ENCODE measurements at places on chromosomes 12 and 14. TPM values are rescaled to one million over a fixed set of nuclear protein-coding genes. Genes with fewer than 3 reads are reported as not detected.

GRCh38 chr12:117347588-117347987 lies 13.8 kb downstream of the NOS1 start:
- DNase-seq: no peak

DNA sequence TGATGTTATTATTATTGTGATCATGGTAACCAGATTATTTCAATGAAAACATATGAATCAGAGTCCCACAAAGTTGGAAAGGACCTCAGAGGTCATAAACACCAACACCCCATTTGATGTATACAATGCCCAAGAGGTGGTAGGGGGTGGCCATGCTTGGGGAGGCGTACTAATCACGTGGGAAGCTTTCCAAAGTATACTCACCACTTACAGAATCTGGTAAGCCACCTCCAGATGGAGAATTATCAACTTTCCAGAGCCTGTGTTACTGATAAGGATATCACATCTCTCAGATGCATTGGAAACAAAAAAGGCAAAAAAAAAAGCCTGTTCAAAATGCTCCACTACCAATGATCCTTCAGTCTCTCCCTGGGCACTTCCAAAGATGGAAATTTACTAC lies 8.4 kb downstream of the DAD1 start:
- DNase-seq: no peak

GRCh38 chr12:76878099-76878898 lies 520 bp downstream of the CSRP2 start:
- DNase-seq: peak; percentile 27

DNA sequence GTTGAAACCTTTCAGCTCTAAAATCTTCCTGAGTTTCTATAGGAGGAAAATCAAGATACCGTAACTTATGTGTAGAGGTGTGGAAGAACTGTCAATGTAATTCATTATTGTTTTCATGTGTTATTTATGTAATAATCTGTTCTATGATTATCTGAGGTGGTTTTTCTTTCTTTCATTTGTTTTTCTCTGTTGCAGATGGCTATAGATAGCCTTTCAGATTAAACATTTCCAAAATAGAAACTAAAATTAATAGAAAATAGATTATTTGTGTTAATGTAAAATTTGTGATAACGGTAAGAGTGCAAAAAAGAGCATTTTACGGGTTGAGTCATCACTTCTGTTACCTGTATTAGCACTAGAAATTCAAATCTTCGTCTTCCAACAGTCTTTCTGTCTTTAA lies 128.8 kb downstream of the SYNE2 start:
- no peak for DNase-seq

- DNase-seq: peak; percentile 21
These were observed 64.9 kb upstream of the STRN3 start for GRCh38 chr14:31090883-31091764.

DNA sequence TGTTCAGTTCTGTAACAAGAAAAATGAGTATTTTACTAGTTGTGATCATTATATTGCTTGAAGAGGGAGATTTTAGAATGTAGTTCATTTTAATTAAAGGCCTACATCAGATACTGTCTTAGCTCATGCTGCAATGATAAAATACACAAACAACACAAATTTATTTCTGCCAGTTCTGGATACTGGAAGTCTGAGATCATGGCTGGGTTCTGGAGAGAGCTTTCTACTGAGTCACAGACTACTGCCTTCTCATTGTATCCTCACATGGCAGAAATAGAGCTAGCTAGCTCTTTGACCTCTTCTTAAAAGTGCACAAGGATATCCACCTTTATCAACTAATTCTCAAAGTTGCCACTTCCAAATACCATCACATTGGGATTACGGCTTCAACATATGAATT lies 53.8 kb downstream of the MIS18BP1 start:
- DNase-seq: no peak

DNA sequence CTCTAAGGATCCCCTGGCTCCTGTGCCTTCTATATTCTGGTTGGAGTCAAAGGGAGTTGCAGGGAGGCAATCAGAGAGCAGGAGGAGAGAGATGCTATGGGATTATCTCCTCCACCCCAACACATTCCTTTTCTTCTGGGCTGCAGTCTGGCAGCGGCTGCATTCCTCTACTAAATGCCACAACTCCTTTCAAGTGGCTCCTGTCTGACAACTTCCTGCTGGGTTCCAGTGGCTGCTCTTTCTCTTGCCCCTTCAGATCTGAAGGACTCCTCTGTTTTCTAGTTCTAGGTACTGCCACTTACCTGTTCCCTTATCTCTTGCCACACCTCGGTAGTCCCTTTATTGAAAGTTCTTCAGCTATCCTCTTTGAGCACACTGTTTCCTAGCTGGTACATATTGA lies 425.0 kb downstream of the SNAPC1 start:
- no peak for DNase-seq

GRCh38 chr12:70032076-70032475 lies 207.0 kb downstream of the MYRFL start:
- no peak for DNase-seq

DNA sequence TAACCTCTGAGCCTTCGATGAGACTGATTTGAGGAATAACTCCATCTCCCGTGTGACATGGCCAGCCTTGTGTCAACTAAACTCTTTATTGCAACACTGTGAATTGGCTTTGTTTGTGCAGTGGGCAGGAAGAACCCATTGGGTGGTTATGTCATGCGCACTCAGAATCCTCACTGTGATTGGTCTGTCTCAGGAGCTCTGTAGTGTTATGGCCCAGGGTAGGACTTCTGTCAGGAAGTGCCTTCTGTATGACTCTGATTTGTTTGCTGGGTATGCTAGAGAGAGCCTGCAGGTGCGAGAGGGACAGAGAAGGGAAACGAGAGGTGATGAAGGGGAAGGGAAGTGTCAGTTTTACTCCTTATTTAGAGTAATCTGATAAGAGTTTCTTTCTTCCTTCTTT lies 71.5 kb upstream of the DCD start:
- DNase-seq: no peak

Gene TAS2R30
- not detected for total RNA-seq

DNA sequence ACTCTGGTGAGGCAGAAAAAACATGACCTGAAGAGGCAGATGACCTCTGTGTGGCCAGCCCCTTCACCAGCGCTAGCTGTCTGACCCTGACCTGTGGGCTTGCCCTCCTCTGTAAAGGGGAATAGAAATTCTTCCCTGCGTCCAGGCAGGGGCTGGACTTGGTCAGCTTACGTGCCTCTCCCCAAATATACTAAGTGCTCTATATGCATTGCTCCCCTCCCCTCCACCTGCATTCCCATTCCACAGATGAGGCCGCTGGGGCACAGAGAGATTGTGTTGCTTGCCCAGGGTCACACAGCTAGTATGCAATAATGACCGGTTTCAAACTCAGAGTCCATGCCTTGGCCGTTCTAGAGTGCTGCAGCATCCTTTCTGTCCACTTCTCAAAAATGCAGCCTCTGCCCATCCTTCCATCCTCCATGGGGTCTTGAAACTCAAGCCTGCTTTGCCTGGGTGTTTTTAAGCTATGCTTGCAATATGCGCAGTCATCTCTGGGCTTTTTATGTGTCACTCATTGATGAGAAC lies 303.9 kb downstream of the CACNA1C start:
- DNase-seq: no peak

DNA sequence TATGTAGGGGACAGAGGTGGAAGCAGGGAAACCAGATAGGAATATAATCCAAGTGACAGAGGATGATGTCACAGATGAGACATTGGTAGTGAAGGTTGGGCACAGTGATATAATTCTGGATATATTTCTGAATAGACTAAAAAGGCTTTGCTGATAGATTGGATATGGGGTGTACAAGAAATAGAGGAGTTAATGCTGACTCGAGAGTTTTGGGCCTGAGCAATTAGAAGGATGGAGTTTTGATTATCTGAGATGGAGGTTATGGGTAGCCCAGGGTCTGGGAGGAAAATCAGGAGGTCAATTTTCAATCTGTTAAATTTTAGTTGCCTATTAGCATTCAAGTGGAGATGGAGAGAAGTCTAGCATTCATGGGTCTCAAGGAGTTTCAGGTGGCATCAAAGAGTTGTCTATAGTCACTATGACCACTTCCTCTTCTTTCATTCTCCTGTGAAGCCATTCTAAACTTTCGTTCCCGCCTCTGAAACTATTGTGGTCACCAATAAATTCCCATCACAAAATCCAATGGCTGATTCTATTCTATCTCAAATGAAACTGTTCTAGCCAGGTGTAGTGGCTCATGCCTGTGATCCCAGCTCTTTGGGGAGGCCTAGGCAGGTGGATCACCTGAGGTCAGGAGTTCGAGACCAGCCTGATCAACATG lies 10.6 kb upstream of the ANO6 start:
- DNase-seq: no peak

DNA sequence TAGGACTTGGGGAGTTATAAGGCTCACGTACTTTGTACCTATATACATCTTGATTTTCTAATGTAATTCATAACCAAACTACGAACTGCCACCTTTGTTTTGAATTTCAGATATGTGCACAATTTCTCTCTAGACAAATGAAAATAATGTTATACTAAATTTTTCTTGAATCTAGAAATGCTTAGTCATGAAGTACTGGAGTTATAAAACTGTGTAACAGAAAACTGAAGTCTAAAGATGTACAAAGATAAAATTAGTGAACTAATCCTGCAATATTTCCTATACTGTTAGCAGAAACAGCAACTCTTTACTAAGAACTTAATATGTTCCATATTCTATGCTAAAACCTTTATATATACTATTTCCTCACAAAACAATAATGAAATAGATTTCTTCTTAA lies 15.5 kb downstream of the SEC23A start:
- DNase-seq: no peak

- DNase-seq: no peak
These were observed 346 bp downstream of the SLC7A8 start for GRCh38 chr14:23183158-23183470.

DNA sequence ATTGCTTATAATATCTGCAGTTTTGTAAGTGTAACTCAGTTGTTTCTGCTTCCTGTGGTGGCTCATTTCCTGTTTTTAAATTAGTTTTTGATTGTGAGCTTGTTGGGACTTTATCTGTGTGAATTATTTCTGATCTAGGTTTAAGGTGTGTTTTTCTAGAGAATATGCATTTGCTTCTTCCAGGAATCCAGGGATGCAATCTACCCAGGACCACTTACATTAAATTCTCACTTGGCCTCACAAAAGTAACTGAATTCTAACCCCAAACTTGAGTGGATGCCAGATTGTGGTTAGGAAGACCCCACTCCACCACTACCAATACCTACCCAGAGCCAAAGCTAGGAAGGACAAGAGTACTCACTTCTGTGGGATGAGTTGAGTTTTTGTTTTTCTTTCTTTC lies 11.9 kb downstream of the STYX start:
- DNase-seq: no peak

Gene TAS2R31
- total RNA-seq: 0.59 TPM

DNA sequence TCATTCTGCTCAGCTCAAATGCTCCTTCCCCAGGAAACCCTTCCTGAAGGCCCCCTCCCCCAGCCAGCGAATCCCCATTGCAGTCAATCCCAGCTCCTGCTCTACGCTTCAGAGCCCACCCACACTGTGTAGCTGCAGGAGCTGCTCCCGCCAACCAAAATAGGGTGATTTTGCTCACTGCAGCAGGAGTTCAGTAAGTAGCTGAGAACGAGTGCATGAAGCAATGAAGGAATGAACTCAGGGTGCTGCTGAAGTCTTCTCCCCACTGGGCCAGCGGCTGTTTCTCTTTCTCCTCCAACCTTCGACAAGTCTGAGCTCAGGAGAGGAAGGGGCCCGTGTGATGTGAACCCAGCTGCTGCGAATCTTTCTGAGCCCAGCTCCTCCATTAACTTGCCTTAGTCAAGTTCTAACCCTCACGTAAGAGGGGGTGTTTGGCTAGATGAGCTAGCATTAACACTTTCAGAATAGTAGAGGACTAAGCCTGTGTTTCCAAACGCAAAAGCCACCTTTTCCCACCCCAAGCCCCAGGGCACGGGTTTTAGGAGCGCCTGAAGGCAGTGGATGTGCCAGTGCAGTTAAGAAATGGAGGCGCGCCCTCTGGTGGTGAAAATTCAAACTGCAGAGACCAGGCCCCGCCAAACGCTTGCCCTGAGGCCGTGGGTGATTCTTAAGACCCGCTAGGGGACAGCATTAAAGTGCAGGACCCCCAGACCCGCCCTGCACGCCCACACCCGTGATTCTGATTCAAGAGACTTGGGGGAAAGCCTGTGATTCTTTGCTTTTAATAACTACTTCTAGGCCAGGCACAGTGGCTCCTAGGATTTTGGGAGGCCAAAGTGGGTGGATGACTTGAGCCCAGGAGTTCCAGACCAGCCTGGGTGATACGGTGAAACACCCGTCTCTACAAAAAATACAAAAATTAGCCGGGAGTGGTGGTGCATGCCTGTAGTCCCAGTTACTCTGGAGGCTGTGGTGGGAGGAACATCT lies 11.9 kb upstream of the SERPINA4 start:
- no peak for DNase-seq

Gene L2HGDH
- 4.0 TPM for total RNA-seq

DNA sequence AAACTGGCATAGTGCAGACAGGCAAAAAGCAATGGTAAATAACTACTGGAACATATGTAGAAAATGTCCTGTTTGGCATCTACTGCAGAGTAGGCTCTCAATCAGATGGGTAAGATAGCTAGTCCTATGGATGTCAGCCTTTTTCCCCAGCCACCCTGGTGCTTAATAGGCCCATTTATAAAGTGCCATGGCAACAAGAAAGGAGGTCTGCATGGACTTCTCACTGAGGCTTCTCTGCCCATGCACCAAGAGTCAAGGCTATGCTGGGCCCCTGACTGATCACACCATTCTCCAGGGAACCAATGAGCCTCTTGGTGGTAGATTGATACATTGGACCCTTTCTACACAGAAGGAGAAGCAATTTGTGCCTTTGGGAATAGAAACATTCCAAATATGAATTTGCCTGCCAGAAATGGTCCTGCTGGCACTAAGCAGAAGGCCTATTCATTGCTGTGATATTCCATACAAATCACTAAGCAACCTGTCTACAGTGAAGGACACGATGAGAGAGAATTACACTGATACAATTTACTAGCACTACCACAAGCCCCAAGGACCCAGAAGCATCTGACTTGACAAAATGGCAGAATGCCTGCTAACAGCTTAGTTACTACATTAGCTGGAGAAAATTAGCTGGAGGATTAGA lies 43.8 kb downstream of the RESF1 start:
- DNase-seq: no peak

Gene VSX2
- total RNA-seq: not detected

DNA sequence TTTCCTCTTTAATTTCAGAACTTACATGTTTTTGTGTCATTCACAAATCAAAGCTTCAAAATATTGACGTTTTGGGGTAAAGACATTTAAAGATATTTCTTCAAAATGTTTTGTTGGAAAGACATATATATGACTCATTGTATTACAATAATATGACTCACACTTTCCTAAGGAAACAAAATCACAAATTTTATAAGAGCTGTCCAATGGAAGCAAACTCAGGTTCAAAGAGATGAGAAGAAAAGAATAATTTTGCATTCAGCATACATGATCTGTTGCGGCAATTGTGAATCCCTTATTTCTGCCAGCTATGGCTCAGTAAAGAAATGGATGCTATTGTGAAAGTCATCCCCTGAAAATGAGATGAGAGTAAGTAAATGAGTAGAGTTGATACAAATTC lies 82.7 kb downstream of the GRIP1 start:
- no peak for DNase-seq

Gene KIF5A
- 5.1 TPM for total RNA-seq

GRCh38 chr12:100566887-100567637 lies 6.4 kb upstream of the GAS2L3 start:
- no peak for DNase-seq

Gene SLC10A1
- not detected for total RNA-seq

- no peak for DNase-seq
These were observed 38.2 kb upstream of the OAS1 start for GRCh38 chr12:112868459-112869041.

- DNase-seq: no peak
These were observed 25.4 kb downstream of the CGRRF1 start for GRCh38 chr14:54535126-54535525.

Gene NDUFB1
- total RNA-seq: 70.2 TPM

GRCh38 chr14:23514644-23514957 lies 37.0 kb downstream of the ZFHX2 start:
- DNase-seq: no peak
